ENCODE measurements at places on chromosomes 12 and 14.

GRCh38 chr12:29610473-29611170 lies 113.1 kb upstream of the OVCH1 start:
- DNase-seq = no peak

- no peak for DNase-seq
These were observed 9.5 kb downstream of the ANKRD52 start for GRCh38 chr12:56248711-56249110.

DNA sequence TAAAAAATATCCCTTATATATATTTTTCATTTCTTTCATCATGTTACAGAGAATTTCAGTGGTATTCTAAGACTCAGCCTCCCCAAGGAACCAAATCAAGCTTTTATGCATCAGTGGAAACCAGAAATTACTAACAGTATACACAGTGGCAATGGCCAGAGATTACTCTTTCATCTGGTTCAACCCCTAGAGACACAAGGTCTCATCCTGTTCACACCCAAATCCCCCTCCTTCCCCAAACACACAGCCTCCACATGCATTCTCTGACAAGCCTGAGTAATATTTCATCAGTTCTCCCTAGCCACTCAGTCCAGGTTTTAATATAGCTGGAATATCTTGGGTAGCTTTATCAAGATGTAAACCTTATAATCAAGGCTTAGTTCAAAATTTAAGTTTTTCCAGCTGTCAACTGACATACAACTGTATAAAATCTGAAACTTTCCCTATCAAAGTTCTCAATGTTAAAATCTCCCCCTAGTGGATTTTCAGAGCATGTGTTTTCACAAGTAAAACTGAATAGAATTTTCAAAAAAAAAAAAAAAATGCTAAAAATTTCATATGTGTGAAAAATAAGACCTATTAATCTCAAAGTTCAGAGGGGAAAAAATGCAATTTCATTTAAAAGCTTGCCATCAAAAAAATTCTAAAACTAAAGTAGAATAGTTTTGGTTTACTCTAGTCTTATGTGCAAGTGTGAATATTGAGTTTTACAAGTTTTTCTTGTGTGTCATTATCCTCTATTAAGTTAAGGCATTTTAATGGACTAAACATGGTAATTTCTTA lies 10.5 kb upstream of the SSTR1 start:
- DNase-seq = peak; percentile 30

DNA sequence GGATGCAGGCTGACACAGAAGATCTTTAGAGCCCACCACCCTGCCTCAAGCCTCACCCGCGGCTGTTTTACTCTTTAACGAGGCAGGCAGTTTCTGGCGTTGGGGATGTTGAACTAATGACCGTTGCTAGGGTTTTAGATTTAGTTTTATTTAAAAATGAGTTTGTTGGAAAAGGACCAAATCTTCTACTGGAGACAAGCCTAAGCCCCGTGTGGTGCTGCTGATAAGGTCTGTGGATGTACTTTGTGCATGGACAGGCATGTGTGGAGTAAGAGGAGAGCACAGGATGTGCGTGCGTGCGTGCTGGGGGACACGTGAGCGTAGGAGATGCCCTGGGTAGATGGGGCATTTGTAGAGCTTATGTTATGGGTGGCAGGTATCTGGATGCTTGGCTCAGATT lies 5.7 kb downstream of the NTF3 start:
- DNase-seq = no peak

GRCh38 chr14:59132796-59133494 lies 55.5 kb upstream of the DAAM1 start:
- no peak for DNase-seq

DNA sequence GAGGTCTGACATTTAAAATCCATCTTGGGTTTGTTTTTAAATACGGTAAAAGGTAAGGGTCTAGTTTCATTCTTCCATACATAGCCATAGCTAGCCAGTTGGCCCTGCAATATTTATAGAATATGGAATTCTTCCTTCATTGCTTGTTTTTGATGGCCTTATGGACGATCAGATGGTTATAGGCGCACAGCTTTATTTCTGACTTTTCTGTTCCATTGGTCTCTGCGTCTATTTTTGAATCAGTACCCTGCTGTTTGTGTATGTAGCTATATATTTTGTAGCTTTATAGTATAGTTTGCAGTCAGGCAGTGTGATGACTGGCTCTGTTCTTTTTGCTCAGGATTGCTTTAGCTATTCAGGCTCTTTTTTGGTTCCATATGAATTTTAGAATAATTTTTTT lies 366.8 kb upstream of the MIS18BP1 start:
- no peak for DNase-seq

DNA sequence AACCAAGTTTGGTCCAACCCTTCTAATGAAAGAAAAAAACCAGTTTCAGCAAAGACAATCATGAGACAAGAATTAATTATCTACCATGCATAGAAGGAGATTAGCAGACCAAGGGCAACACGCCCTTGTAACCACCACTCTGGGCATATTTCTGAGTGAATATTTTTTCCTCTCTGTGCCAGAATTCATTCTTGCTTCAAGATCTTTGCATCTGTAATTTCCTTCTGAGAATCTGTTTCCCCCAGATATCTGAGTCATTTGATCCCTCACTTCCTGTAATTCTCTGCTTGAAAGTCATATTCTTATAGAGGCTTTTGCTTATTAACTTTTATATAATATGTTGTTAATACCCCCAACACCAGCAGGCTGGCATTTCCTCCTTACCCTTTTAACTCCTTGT lies 243.7 kb downstream of the SLC16A7 start:
- peak; percentile 96 for DNase-seq

- DNase-seq = no peak
These were observed 24.6 kb downstream of the ZNF26 start for GRCh38 chr12:133010657-133011297.

DNA sequence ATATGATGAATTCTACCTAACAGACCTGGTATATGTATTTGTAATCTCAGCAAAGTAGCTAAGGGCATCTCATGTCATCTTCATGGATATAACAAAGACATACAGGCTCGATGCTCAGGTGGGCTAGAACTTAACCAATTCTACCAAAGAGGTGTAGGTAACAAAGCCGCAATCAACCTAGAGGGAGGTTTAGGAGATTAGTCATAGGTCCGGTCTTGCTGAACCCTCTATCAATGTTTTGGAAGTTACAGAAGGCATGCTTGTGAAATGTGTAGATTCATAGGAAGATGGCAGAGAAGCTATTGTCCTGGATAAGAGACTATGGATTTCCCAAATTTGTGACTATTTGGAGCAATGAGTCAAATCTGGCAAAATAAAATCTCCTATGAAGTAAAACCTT lies 42.6 kb upstream of the SYCP3 start:
- DNase-seq = no peak

- no peak for DNase-seq
These were observed 114.1 kb upstream of the FKBP4 start for GRCh38 chr12:2680676-2681039.

GRCh38 chr14:74469548-74470518 lies 23.3 kb downstream of the NPC2 start:
- no peak for DNase-seq

Data from kidney capillary endothelial cell (primary cell).